Stimulated activated CD8-positive, alpha-beta memory T cell treated with anti-CD3 and anti-CD28 coated beads, Interleukin-7, amount 100 ng/mL, for 1 hour (primary cell): ENCODE measurements at places on chromosomes 5 and 9.

GRCh38 chr5:74519161-74519571, 121.4 kb downstream of the ENC1 start:
- DNase-seq: no peak

DNA sequence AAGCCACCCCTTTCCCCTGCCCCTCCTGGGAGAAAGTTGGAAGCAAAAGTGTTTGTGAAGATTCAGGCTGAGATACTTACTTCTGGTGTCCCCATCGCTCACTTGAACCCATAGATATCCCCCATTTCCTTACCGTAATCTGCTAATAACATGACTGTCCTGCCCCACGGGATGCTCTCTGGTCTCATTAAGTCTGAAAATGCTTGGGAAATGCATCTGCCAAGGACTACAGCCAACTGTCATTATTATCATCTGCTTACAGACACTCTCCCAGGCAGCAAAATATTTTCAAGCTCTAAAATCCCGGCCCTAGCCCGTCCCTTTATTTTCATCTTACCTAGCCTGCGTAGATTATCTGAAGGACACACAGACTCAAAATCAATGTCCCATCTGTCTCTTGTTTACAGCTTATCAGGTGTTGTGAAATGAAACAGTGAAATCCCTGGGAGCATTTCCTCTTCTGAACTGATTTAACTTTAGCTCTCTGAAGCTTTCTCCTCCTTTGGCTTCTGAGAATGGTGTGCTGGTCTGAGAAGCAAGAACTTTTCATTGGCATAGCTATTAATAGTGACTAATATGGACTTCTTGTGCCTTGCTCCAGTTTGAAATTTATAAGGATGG, 126.9 kb upstream of the OSMR start:
- no peak for DNase-seq

DNA sequence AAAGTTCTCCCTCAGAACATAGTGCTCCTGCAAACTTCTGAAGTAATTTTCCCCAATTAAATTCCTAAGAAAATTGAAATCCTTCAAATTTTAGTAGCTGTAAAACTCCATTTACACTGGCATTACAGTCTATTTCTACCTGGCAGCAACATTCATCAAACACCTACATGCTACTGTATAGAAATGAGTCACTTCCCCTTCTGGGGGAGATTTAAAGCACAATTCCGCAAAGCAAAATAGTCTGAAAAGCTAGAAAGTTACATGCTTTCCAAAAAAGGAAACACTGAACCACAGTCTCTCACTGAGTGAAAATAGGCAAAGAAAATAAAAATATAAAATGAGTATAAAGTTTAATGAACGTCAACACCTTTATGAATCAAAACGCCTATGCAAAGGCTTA, 43.3 kb downstream of the MCTP1 start:
- no peak for DNase-seq

- no peak for DNase-seq
These were observed 64.8 kb downstream of the ATP10B start for GRCh38 chr5:160787240-160787639.

GRCh38 chr5:180803181-180804128, 849 bp upstream of the MGAT1 start:
- DNase-seq: peak; percentile 69

- DNase-seq: no peak
These were observed 77.0 kb upstream of the TMC1 start for GRCh38 chr9:72444435-72444834.

DNA sequence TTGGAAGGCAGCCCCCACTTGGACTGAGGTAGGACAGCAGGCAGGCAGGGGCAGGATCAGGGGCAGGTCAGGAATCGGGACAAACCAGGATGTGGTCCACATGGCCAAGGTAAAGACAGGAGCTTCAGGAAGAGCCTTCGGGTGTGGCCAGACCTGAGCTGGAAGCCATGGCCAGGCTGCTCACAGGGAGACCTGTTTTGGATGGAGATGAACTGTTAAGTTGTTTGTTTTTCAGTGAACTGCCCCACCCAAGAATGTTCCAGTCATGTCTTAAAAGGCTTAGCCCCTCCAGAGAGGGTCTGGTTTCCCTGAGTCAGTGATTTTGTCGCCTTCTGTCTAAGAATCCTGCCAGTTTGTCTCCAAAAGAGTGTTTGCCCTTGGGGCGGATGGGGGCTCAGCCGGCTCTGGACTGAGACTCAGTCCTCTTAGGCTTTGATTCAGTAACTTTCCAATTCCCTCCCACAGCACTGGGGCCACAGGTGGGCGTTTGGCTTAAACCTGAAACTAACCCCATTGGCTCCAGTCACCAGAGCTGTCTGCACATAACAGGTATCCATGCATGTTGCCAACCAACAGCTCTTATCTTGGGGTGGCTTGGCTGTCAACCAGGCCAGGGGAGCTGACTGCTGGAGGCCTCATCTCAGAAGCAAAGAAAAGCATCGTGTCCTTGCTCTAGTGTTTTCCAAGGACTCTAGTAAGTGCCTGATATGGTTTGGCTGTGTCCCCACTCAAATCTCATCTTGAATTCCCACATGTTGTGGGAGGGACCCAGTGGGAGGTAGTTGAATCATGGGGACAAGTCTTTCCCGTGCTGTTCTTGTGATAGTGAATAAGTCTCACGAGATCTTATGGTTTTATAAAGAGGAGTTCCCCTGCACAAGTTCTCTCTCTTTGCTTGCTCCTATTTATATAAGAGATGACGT, 11.3 kb upstream of the ANKH start:
- DNase-seq: no peak

DNA sequence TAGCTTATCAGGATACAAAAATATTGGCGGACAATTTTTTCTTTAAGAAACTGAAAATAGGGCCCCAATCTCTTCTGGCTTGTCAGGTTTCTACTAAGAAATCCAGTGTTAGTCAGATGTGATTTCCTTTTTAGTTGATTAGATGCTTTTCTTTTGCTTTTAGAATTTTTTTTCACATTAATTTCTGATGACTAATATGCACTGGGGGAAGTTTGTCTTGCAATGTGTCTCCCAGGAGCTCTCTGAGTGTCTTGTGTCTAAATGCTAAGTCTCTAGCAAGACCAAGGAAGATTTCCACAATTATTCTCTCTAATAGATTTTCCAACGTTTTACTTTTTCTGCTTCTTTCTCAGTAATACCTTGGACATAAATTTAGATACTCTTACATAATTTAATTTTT, 559.8 kb upstream of the TYRP1 start:
- no peak for DNase-seq

DNA sequence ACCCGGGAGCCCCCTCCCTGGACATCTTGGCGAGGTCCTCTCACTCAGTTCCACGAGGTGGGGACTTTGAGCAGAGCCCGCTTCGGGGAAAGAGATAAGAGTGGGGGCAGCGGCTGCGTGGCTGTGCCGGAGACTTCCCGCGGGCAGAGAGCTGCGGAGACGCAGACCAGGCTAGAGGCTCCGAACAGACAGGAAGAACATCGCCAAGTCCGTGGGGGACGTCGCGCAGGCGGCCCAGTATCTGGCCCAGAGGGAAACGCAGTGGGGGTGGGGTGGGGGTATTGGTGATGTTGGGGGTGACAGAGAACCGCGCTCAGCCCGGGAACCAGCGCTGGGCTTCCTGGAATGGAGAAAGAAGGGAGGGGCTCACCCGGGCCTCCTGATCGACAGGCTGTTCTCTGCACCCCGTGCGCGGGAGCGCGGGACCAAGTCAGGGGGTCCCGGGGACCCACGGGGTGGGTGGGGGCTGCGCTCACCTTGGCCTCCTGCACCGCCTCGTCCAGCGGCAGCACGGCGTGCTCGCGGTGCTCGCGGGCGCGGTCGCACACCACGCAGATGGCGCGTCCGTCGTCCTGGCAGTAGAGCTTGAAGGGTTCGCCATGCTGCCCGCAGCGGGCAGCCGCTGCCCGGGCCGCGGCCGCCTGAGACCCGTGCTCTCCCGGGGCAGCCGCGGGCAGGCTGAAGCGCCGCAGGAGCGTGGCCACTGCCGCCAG, 727 bp downstream of the TRIM7 start:
- DNase-seq: no peak

DNA sequence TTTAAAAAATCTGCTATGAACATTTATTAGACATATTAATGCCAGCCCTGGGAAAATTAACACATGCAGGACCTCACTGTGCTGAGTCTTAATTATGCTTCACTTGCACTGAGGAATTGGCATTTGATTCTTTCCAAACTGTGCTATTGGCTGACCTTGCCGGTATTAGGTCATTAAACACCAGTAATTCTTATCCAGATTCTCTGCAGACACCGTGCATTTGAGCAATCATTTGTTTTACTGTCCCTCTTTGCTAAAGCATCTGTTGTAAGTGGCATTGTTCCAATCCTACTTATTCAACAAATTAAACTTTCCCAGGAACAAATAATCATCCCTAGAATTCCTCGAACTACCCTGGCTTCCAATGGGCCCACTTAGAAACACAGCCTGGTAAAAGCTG, 145.0 kb downstream of the SLC12A2 start:
- DNase-seq: no peak

DNA sequence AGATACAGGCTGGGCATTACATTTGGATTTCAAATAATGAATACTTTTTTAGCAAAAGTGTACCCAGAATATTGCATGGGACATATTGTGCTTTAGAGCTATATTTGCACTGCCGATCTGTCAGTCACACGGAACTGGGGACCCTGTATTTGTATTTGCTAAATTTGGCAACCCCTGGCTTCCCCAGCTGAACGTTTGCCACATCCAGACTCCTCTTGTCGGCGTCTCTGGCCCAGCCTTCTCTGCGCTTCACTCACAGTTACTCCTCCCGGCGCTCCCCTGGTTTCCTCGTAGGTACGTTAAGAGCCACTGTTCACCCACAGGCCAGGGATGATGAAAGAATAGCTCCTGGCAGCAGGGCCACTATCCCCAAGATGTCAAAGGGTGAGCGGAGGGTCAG, 58.7 kb downstream of the NSUN2 start:
- no peak for DNase-seq

GRCh38 chr5:41785061-41785460, 85.2 kb downstream of the OXCT1 start:
- no peak for DNase-seq

GRCh38 chr5:56415356-56415765, 182.2 kb upstream of the ANKRD55 start:
- no peak for DNase-seq

- no peak for DNase-seq
These were observed 9.5 kb upstream of the NFIL3 start for GRCh38 chr9:91433180-91433579.

GRCh38 chr5:88664645-88665044, 218.3 kb downstream of the MEF2C start:
- DNase-seq: no peak

DNA sequence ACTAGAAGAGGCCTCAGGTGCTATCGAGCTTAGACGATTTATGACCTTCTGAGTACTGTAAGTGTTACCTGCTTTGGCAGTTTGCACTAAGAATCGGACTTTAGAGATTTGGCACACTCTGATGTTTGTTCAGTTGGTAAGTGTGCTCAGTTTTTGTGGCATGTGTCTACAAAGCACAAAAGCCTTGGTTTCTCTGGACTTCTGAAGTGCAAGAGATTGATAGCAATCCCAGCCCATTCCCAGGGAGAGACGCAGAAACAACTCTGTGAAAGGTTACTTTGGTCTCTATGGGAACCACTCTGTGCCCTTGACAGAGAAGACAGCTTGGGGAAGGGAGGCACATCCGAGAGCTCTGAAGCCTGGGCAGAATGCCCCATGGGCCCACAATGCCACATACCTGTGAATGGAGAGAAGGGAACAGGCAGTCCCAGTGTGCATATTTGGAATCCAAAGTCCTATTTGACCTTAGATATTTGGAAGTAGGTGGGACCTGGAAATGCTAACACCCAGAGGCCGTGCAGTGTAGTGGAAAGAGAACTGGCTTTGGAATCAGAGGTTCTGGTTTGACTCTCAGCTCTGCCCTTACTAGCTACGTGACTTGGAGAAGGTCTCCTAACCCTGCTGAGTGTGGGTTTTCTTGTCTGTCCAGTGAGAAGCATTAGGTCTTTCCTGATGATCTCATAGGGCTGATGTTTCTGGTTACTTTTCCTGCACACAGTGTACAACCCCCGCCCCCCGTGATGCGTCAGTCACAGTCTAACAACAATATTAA, 194.3 kb upstream of the VLDLR start:
- no peak for DNase-seq
